Activated naive CD4-positive, alpha-beta T cell treated with anti-CD3 and anti-CD28 coated beads for 36 hours (primary cell): ENCODE measurements at places on chromosomes 13 and 19.
A peak's percentile ranks its signal among the peaks of the same experiment; 100 is the strongest.

- no peak for DNase-seq
- H3K4me1 ChIP-seq = peaks cover 25% of the 10 kb centered on the region
- peaks cover 40% of the 10 kb centered on the region for H3K36me3 ChIP-seq
- no peaks in the 10 kb centered on the region for H3K27me3 ChIP-seq
Observed at GRCh38 chr13:114237415-114238112, 2.9 kb downstream of the CDC16 start.

DNA sequence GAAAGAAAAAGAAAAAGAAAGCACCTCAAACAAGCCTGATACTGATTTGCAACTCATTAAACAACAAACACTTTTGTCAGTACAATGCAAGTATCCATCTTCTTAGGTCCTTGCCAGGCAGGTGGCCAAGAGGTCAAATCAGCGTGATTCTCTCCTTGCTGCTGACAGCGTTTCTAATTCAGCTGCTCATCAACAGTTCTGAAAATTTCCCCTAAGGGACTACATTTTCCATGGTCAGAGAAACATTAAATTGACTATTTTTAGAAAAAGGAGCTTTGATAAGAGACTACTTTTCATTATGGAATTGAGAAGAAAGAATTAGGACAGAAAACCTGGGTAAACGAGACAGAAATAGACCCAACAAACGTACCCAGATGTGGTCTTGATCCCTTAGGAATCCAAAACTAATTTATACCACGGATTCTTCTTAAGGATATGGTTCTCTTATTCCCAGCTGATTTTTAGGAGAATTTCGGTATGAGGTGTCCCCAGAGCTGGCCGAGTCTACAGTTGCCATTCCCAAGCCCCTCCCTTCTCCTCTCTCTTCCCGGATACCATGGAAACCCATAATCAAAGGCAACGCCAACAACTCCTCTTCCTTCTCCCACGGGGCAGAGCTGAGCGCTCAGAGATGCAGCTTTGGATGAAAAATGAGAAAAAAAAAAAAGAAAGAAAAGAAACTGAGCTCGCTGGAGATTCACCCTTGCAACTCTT lies 29.5 kb upstream of the CEBPG start:
- H3K4me3 ChIP-seq = no peak overlapping the region
- no peak for DNase-seq
- H3K4me1 ChIP-seq = no peaks in the 10 kb centered on the region
- no peaks in the 10 kb centered on the region for H3K36me3 ChIP-seq
- peaks cover 27% of the 10 kb centered on the region for H3K27me3 ChIP-seq

DNA sequence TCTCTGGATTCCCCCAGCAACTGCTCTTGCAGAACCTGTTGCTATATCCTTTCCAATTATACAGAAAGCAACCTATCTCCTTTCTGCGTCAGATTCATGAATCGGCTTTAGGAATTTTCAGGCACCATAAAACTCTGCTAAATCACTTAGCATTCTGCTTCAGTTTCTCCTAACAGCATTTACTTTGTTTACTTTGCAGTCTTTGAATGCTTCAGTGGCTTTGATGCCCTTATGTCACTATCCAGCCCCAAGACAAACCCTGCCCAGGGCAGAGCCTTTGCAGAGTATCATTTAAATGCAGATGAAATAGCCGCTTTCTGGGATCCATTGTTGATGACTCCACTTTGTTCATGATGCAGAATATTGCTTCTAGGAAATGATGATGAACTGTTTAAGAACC lies 43.1 kb downstream of the SLITRK1 start:
- H3K27ac ChIP-seq = no peak overlapping the region
- no peak for DNase-seq

DNA sequence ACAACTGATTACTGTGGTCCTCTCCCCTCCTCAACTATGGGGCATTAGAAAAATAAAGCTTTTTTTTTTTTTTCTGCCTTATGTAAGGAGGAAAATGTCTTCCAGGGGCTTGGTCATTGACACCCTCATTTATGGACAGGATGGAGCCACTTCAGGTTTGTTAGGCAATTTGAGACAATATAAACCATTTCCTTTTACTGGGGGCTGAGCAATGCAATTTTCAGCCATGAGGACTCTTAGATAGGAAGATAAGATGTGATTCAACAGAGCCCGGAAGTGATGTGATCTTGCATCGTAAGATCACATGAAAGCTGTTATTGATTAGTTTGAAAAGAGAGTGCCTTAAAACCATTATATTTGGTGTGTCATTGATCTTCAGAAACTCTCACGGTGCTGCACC lies 210.8 kb downstream of the OXGR1 start:
- no peaks in the 10 kb centered on the region for H3K4me1 ChIP-seq
- no peak overlapping the region for H3K27ac ChIP-seq
- H3K27me3 ChIP-seq = no peaks in the 10 kb centered on the region
- H3K36me3 ChIP-seq = no peaks in the 10 kb centered on the region

DNA sequence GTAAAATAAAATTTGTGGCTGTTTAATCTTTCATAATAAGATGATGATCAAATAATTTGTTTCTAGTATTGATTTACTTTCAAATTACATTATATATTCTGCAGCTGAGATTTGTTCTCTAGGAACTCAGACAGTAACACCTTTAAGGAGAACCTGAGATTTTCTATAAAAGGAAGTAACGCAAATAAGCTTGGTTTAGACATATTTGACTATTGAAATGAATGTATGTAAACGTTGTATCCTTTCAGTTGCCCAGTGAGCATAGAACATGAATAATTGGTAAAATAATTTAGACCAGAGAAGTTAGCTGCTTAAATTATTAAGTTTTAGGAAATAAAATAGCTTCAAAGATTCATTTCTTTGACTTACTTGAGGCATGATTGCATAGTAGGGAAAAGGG lies 3.1 kb downstream of the CDK8 start:
- no peak overlapping the region for H3K27ac ChIP-seq
- H3K27me3 ChIP-seq = no peaks in the 10 kb centered on the region
- no peaks in the 10 kb centered on the region for H3K36me3 ChIP-seq
- no peak overlapping the region for H3K4me3 ChIP-seq
- DNase-seq = no peak

GRCh38 chr13:33340631-33341030 lies 55.1 kb upstream of the STARD13 start:
- peaks cover 2% of the 10 kb centered on the region for H3K4me1 ChIP-seq
- H3K27me3 ChIP-seq = peaks cover 4% of the 10 kb centered on the region
- no peak overlapping the region for H3K4me3 ChIP-seq
- H3K27ac ChIP-seq = no peak overlapping the region
- H3K36me3 ChIP-seq = no peaks in the 10 kb centered on the region

DNA sequence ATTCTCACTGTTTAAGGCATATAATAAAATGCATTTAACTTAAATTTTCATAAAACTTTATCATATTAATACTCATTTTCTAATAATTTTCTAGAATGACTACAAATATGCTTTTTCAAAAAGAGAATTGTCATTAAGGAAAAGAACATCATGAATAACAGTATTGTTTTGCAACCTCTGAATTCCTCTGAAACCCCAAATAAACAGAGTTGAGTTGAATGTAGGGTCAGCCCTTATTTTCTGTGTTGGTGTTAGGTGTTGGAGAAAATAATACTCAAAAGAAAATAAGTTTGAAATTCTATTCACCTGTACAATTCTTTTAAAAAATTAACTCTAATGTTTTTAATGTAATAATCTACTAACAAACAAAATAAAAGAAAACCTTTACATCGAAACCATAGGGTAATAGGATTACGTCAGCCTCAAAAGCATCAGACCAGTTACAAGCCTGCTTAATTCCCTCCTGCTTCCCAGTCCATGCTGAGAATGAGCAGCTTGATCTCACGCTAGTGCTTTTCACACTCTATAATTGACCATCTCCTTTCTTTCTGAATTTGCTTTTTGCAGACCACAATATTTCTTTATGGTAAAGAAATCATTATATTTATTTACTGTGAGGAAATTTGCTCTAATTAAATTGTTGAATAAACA lies 160.9 kb downstream of the PCDH9 start:
- DNase-seq = no peak
- no peaks in the 10 kb centered on the region for H3K36me3 ChIP-seq
- H3K4me1 ChIP-seq = no peaks in the 10 kb centered on the region

- H3K4me3 ChIP-seq = no peak overlapping the region
- no peaks in the 10 kb centered on the region for H3K36me3 ChIP-seq
- no peak overlapping the region for H3K27ac ChIP-seq
- peaks cover 39% of the 10 kb centered on the region for H3K4me1 ChIP-seq
- H3K27me3 ChIP-seq = peaks cover 7% of the 10 kb centered on the region
- DNase-seq = peak; percentile 29
Observed at GRCh38 chr19:16285769-16286498, 38.7 kb upstream of the KLF2 start.

DNA sequence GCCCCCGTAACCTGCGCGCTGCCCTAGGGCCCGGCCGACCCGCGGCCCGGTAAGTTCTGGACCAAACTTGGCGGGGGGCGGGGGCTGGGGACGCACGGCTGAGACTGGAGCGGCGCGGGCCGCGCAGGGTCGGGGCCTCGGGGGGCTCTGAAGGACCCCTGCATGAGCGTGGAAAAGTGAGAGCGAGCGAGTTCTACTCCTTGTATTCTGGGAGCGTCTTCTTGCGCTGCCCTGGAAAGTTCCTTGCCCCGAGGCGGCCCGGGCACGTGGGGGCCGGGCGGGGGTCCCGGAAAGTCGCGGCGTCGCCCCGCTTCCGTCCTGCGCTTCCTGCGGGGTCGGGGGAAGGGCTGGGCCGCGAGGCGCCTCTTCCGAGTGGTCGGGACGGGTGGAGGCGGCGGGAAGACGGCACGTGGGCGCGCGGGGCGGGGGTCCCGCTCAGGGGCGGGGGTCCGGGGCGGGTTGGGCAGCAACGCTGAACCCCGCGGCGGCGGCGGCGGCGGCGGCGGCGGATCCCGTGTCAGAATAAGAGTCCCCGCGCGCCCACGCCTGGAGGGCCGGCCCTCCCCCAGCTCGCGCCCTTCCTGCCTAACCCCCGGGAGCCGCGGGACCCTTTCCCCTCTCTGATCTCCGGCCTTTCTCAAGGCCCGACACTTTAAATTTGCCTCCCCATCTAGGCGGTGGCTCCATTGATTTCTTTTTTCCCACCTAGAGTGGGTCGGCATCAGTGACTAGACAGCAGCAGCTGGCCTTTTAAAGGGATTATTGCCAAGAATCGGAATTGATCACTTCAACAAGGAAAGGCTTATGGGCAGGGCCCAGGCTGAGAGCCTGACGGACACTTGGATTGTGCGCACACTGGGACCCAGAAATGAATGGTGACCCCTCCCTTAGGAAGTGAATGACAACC lies 749 bp downstream of the GATAD2A start:
- peak overlapping the region; percentile 91 for H3K27ac ChIP-seq
- peak overlapping the region; percentile 86 for H3K4me3 ChIP-seq
- H3K27me3 ChIP-seq = no peaks in the 10 kb centered on the region
- H3K4me1 ChIP-seq = peaks cover 72% of the 10 kb centered on the region
- H3K36me3 ChIP-seq = no peaks in the 10 kb centered on the region

DNA sequence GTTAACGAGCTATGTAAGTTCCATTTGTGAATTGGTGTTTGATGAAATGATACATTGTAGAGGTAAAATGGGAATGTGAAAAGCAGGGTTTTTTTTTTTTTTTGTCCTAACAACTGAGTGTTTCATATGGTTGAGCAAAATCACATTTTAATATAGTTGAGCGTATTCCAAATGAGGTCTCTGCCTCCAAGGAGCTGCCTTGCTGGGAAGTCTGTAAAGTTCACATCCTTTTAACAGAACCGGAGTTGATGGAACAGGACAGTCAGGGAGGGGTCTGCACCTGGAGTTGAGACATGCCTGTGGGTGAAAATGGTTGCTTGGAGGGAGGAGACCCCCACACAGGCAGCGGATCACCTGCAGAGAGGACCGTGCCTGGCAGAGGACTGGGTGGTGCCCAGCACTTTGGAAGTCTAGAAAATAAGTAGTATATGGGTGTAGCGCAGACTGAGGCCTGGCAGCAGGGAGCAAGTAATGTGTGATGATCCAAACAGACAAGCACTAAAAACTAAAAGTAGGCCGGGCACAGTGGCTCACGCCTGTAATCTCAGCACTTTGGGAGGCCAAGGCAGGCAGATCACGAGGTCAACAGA lies 75.2 kb upstream of the UBAC2 start:
- H3K36me3 ChIP-seq = peaks cover 2% of the 10 kb centered on the region
- no peaks in the 10 kb centered on the region for H3K27me3 ChIP-seq
- no peak for DNase-seq
- H3K27ac ChIP-seq = no peak overlapping the region
- H3K4me3 ChIP-seq = no peak overlapping the region
- H3K4me1 ChIP-seq = peaks cover 36% of the 10 kb centered on the region

- peak overlapping the region; percentile 81 for H3K4me3 ChIP-seq
- no peaks in the 10 kb centered on the region for H3K27me3 ChIP-seq
- H3K4me1 ChIP-seq = peaks cover 42% of the 10 kb centered on the region
- peak overlapping the region; percentile 99 for H3K27ac ChIP-seq
Observed at GRCh38 chr13:41017159-41017558, 2.0 kb downstream of the ELF1 start.

DNA sequence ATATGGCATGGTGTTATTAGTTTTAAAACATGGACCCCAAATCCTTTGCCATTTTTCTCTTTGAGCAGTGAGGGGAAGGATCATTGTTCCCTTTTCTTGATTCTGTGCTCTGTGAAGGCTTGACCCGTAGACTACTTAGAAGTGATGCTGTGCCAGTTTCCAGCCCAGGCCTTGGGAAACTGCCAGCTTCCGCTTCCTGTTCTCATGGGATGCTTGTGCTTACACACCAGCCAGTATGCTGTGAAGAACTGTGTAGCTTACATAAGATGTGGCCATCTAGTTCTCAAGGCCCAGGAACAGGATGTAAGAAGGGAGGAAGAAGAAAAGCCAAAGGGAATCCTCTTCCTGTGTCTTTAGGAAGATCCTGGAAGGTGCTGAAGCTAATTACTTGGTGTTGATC lies 180.9 kb downstream of the PCCA start:
- no peak overlapping the region for H3K4me3 ChIP-seq
- H3K36me3 ChIP-seq = no peaks in the 10 kb centered on the region
- H3K27ac ChIP-seq = no peak overlapping the region
- no peaks in the 10 kb centered on the region for H3K4me1 ChIP-seq
- H3K27me3 ChIP-seq = no peaks in the 10 kb centered on the region

DNA sequence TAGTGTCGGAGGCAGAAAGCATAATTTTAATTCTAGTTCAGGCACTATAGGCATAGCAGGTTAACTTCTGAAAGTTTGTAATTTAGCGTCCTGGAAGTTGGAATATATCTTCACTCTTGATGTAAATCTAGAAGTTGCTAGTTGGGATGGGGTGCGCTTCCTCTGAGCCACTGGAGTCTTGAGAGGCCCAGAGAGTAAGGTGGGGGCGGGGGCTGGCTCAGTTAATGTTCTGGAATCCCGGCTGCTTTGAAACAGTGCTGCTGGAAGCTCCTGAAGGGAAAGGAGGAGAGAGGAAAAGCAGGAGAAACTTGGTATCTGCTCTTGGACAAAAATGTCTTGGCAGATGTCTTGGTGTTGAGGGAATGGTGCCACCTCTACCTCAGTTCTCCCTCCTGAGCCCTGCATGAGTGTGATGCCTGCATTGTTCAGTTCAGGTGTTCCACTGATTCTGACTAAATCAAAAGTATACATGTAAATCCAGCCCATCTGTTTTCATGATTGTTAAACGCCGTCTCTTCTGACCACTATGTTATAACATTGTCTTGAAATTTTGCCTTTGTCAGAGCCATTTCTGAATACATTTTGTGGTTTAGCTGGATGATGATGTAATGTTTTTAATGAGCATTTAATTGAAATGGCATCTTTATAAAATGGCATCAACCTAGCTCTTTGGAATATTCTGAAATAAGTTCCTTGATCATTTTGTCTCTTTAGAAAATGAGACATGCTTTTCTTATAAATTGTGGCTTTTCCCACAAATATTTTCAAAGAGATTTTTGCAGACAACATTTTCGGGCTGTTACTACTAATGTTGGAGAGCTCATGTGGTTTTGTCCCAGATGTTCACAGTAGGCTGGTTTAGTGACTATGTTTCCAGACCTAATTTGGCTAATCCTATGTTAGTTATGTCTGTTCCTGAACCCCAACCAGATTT lies 202.7 kb downstream of the SHISA2 start:
- no peaks in the 10 kb centered on the region for H3K27me3 ChIP-seq
- DNase-seq = no peak
- H3K27ac ChIP-seq = no peak overlapping the region
- H3K36me3 ChIP-seq = no peaks in the 10 kb centered on the region
- peaks cover 35% of the 10 kb centered on the region for H3K4me1 ChIP-seq
